ENCODE measurements at places on chromosomes 2 and 18. TPM values are rescaled to one million over a fixed set of nuclear protein-coding genes. Genes with fewer than 3 reads are reported as not detected.

DNA sequence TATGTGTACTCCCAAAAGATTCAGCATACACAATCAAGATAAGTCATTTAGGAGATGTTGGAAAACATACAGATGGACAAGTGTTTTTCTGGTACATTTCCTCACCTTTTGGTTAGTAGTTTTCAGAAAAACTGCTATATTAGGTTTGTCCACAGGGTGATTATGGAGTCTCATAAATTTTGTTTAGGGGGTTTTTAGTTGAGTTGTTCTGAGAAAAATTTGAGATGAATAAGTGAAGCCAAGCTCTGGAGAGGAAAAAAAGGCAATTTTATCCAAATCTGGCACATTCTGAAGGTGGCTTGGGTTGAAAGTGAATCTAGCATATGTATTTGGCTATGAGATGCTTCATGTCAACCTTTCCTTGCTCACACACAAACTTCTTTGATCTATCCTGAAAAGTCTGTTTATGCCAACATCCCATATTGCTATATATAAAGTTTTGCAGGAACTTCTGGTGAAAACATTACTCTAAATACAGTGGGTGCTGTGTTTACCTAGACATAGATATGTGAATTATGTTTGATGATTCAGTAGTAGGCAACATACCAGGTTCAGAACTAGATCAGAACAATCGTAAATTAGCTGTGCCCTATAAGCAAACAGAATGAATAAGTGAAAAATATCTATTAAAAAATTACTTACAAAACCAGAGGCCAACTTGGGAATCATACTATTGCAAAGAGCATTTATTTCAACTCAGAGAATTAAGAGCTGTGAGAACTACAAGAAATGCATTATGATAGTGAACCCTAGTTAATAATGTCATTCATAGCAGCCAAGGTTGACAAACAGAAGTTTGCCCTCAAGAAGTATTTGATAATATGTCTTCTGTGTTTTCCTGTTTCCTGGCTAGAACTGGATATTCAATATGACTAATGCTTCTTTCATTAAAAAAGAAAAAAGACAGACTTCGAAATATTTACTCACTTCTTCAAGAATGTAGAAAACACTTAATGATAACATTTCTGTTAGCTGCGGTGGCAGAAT lies 552.0 kb downstream of the IRS1 start:
- DNase-seq, result no peak

DNA sequence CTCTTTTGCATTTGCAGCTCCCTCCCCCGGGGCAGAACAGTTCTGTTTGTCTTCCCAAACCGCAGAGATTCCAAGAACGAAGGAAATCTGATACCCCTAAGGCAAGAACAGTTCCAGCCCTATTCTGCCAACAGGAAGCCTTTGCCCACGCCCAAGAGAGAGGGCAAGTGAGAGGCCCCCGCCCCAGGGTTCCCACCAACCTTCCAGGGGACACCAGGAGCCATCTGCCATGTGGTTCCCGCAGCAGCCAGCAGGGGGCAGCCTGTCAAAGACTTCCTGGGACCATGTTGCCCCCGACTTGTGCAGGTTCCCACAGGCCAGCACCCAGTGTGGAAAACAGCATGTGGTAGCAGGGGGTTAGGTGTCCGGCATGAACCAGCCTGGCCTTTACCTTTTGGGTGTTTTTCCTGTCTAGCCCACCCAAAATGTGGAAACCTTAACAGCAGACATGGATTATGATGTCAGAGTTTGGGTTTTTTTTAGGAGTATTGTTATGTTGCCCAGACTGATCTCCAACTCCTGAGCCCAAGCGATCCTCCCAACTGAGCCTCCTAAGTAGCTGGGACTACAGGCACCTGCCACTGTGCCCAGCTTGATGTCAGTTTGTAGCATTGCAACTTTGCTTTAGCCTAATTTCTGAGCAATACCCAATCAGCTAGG lies 21.7 kb upstream of the EFHD1 start:
- DNase-seq, result peak; percentile 76

- no peak for DNase-seq
These were observed 1.1 kb upstream of the NEMP2 start for GRCh38 chr2:190535586-190535985.

DNA sequence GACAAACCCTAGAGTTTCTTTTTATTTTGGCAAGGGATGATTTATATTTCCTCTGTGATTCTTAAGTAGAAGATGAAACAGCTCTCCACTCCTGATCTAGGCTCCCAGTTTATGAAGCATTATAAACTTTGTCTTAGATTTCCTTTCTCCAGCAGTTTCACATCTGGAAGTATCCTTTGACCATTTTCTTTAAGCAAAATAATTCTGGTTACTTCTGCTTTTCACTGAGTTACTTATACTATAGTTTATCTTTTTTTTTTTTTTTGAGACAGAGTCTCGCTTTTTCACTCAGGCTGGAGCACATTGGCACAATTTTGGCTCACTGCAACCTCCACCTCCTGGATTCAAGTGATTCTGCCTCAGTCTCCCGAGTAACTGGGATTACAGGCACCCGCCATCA lies 45.5 kb downstream of the KCMF1 start:
- DNase-seq, result no peak

DNA sequence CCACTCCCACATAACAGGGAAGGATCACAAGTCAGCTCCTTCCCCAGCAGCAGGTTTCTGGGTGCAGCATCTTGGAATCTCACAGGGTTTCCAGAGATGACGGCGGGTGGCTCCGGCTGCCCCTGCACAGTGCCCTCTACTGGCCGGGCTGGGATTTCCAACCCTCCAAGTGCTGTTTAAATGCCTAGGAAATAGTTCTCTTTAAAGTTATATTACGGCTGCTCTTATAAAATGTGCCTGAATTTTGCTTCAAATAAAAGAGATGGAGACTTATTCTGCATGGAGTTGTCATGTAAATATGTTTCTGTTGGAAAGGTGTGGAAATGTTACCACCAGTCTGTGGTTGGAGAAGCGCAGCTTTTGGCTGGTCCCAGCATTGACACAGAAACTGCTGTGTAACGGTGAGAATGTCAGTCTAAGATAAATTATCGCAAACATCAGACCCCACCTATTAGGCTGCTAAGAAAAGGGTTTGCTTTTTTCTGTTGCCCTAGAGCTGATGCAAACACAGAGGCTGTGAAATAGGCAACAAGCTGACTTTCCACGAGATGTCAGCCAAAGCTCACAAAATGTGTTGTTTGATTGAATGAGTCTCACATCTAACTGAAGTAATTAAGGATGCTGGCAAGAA lies 3.3 kb upstream of the HJURP start:
- DNase-seq, result peak; percentile 59

GRCh38 chr2:240420206-240421104 lies 15.0 kb upstream of the GPC1 start:
- DNase-seq, result no peak

- no peak for DNase-seq
These were observed 31.2 kb downstream of the SMAD7 start for GRCh38 chr18:48919547-48919946.

GRCh38 chr2:118833716-118834439 lies 13.6 kb downstream of the EN1 start:
- no peak for DNase-seq

- no peak for DNase-seq
These were observed 155.1 kb upstream of the L3MBTL4 start for GRCh38 chr18:6569813-6570212.

DNA sequence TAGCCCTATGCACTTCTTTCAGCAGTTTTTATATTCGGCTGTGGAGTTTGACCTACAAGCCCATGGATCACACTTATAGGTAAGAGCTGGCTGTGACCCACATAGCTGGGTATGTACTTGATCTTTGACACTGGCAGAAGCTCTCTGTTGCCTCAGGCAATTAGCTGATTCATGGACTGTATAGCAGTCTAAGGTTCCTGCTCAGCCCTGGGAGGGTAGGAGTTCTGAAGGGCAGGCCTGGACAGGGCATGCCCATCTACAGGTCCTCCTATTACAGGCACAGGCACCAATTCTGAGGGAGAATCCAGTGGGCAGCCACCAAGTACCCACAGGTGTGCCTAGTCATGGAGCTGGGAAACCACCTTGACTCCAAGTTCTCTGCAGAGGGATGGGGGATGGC lies 301.8 kb upstream of the GALNT5 start:
- no peak for DNase-seq

DNA sequence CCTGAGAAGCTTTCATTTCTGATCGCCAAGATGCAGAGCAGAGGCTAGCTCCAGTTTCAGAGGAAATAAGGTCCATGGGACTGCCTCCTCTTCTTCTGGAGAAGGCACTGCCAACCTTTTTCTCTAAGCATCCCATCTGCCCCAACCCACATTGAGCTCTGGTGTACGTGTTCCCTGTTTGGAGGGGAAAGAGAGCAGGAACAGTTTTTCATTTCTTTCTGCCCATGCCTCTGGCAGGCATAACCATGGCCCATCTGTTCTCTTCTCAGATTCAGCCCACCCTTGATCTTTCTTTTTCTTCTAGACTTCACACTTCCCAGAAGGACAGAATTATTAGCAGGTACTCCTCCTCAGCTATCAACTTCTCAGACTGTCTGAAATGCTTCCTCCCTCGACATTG lies 1110.3 kb upstream of the KLHL29 start:
- no peak for DNase-seq

GRCh38 chr2:38461470-38461869 lies 84.4 kb upstream of the ATL2 start:
- no peak for DNase-seq

DNA sequence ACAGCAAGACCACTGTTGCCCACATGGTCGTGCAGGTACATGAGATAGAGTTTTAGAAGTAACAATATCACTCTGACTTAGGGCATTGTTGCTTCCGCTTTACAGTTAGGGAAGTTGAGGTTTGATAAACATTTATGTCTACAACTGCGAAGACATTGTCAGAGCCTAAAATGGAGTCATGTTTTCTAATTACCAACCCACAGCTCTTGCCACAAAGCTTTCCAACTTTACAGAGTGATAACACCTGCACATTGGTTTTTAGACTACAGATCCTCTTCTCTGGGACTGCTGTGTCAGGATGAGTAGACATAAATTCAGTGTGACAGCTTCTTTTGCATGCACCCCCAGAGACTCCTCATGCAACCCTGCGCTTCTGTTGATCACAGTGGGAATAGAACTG lies 119.0 kb downstream of the FEZ2 start:
- DNase-seq, result no peak

DNA sequence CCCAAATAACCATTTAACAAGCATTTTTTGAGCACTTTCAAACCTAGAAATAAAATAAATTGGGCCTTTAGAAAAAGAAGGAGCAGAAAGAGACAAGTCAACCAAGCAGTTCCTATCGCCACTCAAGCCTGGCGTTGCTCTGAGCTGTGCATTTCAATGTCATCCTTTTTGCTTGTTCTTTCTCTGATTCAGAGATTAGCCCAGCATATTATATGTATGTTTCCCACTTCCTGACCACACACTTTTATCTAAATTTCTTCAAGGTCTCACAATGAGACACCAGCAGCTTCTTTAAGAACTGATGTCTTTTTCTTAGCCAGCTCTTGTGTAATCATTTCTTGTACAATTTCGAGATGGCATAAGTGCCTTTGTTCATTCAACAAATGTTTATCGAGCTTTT lies 344.5 kb upstream of the ID2 start:
- no peak for DNase-seq

The CAPN13 gene
- not detected for total RNA-seq

The DUSP19 gene
- total RNA-seq, result 1.6 TPM

The LIMS4 gene
- 0.47 TPM for total RNA-seq

The SPHKAP gene
- 0.71 TPM for total RNA-seq

The UGT1A10 gene
- not detected for total RNA-seq

All from glutamatergic neuron (in vitro differentiated cells).